Esophagus squamous epithelium (tissue), 5 donors: ENCODE measurements at places on chromosomes 11 and 22. TPM values are rescaled to one million over a fixed set of nuclear protein-coding genes. Genes with fewer than 3 reads are reported as not detected.
A peak's percentile ranks its signal among the peaks of the same experiment; 100 is the strongest.

Gene MRGPRE
- not detected for total RNA-seq

Gene CREB3L1
- total RNA-seq, result 2.1 TPM

Gene AQP11
- not detected for total RNA-seq

Gene DSCAML1
- 0.19 TPM for total RNA-seq

Gene NEFH
- total RNA-seq, result not detected

Gene CHRNA10
- not detected for total RNA-seq

Gene FAM180B
- total RNA-seq, result not detected

Gene NPAS4
- total RNA-seq, result not detected

Gene ARVCF
- 3.1 TPM for total RNA-seq

- no peak for DNase-seq
- H3K4me3 ChIP-seq, result no peak overlapping the region
- H3K27ac ChIP-seq, result no peak overlapping the region
- no peaks in the 10 kb centered on the region for H3K4me1 ChIP-seq
- no peaks in the 10 kb centered on the region for H3K36me3 ChIP-seq
Observed at GRCh38 chr22:22386602-22387385, 121.7 kb downstream of the ZNF280B start.

DNA sequence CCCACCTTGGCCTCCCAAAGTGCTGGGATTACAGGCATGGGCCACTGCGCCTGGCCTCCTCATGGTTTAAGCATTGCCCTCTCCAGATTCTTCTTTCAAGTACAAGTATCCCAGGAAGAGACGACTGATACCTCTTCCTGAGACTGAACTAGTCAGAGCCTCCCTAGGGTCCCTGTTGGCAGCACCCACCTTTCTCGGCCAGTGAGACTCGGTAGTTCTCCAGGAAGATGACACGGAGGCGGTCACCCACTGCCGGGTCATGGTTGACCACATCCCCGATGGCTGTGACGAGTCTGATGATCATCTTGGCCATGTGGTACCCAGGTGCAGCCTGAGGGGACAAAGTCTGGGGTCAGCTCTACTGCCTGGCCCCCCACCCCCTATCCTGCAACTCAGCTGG lies 7.2 kb upstream of the RASGRP2 start:
- DNase-seq, result no peak
- no peaks in the 10 kb centered on the region for H3K27me3 ChIP-seq
- no peak overlapping the region for H3K27ac ChIP-seq
- no peaks in the 10 kb centered on the region for H3K4me1 ChIP-seq

GRCh38 chr11:116710001-116710674 lies 62.6 kb downstream of the BUD13 start:
- no peak for DNase-seq
- no peaks in the 10 kb centered on the region for H3K27me3 ChIP-seq
- no peak overlapping the region for H3K27ac ChIP-seq

DNA sequence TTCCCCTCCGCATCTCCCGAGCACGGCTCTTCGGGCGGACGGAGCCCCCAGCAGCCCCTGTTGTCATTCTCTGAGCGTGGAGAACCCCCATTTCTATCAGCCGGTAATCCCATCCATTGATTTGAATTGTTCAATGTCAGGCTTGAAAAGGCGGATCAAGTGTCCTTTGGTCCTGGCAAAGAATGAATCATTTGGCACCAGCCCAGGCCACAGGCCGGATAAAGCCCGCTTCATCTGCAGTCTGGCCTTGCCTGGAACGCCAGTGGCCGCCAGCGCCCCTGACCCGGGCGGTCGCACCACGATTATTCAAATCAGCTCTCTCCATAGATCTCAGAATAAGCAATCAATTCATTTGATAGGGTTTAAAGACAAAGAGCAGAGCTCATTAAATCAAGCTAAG lies 188.9 kb downstream of the BRD1 start:
- DNase-seq, result no peak
- no peak overlapping the region for H3K27ac ChIP-seq
- H3K4me1 ChIP-seq, result no peaks in the 10 kb centered on the region
- H3K4me3 ChIP-seq, result no peak overlapping the region
- H3K27me3 ChIP-seq, result no peaks in the 10 kb centered on the region
- H3K36me3 ChIP-seq, result no peaks in the 10 kb centered on the region

GRCh38 chr11:132006884-132007580 lies 636.6 kb downstream of the NTM start:
- H3K36me3 ChIP-seq, result no peaks in the 10 kb centered on the region
- no peaks in the 10 kb centered on the region for H3K27me3 ChIP-seq
- H3K4me1 ChIP-seq, result no peaks in the 10 kb centered on the region
- no peak overlapping the region for H3K27ac ChIP-seq
- no peak overlapping the region for H3K4me3 ChIP-seq

- no peaks in the 10 kb centered on the region for H3K4me1 ChIP-seq
- H3K27me3 ChIP-seq, result no peaks in the 10 kb centered on the region
- no peak overlapping the region for H3K4me3 ChIP-seq
- no peaks in the 10 kb centered on the region for H3K36me3 ChIP-seq
- no peak overlapping the region for H3K27ac ChIP-seq
- no peak for DNase-seq
Observed at GRCh38 chr11:64817476-64817875, 7.1 kb upstream of the MEN1 start.

GRCh38 chr11:39745401-39745800 lies 1714.1 kb downstream of the LRRC4C start:
- H3K4me1 ChIP-seq, result no peaks in the 10 kb centered on the region
- no peak overlapping the region for H3K4me3 ChIP-seq
- no peak overlapping the region for H3K27ac ChIP-seq

DNA sequence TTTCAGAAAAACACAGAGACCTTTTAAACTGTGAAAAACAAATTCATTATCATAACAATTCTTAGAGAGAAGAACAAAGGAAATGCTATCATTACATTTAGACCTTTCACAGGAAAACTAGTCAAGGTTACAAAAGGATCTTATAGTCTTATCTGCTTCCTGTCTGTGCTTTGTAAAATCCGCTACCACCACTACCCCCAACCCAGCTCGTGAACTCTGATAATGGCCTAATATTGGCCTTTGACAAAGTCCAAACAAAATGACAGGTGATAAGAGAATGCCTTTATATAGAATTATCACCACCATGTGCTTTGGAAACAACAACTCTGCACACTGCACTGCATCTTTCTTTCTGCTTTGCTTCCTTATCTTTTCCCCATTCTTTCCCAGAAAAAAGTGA lies 272.5 kb downstream of the SBF2 start:
- no peak for DNase-seq
- H3K27me3 ChIP-seq, result no peaks in the 10 kb centered on the region
- no peaks in the 10 kb centered on the region for H3K36me3 ChIP-seq
- no peak overlapping the region for H3K27ac ChIP-seq
- peaks cover 9% of the 10 kb centered on the region for H3K4me1 ChIP-seq
- H3K4me3 ChIP-seq, result no peak overlapping the region

- H3K4me3 ChIP-seq, result peak overlapping the region; percentile 81
- H3K36me3 ChIP-seq, result peaks cover 11% of the 10 kb centered on the region
- DNase-seq, result no peak
- peak overlapping the region; percentile 94 for H3K27ac ChIP-seq
- no peaks in the 10 kb centered on the region for H3K4me1 ChIP-seq
Observed at GRCh38 chr11:10751581-10751940, 515 bp downstream of the CTR9 start.

DNA sequence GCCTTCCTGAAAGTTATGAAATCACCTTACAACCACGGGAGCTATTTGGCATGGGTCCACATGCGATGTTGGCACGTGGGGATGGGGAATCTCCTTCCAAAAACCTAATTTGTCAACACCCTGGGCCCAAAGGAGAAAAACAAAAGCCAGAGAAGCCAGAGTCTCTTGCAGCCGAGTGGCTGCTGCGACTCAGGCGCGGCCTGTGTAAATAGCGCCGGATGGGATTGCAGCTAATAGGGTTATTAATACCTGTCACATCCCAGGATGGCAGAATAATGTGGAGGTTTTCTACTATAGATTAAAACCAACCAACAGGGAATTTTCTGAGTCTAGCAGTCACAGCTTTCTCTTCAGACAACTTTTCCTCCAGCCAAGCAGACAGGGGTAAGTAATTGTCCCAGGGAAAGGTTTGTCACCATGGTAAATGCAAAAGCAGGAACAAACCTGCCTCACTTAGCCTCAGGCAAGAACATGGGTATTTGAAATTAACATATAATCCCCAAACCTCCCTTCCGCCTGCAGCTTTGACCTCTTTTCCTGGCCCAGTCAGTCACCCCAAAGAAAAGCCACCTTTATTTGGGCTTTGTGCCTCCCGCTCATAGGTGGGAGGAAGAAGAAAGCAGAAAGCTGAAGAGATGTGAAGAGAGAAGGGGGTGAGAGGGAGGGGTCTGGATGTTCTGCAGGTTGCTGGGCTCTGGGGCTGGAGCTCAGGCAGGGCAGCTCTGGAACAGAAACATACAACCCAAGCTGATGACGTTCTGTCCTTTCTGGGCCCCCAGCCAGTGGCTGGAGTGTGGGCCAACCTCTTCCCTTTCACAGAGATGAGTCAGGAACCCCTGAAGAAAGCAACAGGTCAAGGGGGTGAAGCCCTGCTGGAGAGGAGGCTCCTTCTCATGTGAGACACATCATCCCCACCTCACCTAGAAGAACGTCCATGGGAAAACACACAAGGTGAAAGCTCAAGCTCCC lies 376.5 kb downstream of the NXPE2 start:
- H3K4me3 ChIP-seq, result no peak overlapping the region
- no peak overlapping the region for H3K27ac ChIP-seq
- H3K27me3 ChIP-seq, result no peaks in the 10 kb centered on the region
- H3K36me3 ChIP-seq, result no peaks in the 10 kb centered on the region
- H3K4me1 ChIP-seq, result no peaks in the 10 kb centered on the region

DNA sequence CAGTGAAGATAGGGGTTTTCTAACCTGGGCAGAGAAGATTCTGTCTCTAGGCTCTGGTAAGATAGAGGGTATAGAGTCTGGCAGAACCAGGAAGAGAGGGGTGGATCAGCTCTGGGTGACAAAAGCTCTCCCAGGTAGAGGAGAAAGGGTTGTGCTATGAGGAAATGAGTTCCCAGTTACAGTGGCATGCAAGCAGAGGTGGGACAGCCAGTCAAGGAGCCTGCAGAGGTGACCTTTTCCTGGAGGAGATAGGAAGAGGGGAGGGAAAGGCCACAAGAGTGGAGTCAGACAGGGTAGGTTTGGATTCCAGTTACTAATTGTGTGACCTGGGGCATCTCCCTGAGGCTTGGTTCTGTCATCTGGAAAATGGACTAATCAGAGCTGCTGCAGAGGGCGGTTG lies 3.4 kb upstream of the CAPN5 start:
- no peak overlapping the region for H3K4me3 ChIP-seq
- no peak for DNase-seq
- H3K27me3 ChIP-seq, result no peaks in the 10 kb centered on the region
